C1 segment of cervical spinal cord (tissue), 14 donors: ENCODE measurements at places on chromosomes 16 and 17.

- DNase-seq: no peak
Measured at GRCh38 chr17:8946476-8946875, 19.0 kb downstream of the PIK3R5 start.

DNA sequence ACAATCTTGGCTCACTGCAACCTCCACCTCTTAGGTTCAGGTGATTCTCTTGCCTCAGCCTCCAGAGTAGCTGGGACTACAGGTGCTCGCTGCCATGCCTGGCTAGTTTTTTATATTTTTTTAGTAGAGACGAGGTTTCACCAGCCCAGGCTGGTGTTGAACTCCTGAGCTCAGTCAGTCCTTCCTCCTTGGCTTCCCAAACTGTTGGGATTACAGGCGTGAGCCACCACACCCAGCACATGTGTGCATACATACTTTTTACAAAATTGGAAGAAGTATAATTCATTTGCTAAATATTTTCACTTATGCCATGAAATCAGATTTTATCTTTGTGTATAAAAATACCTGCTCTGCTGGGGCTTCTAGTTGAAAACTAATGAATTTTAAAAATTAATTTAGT lies 13.2 kb downstream of the BPTF start:
- no peak for DNase-seq

- no peak for DNase-seq
Measured at GRCh38 chr17:72502371-72503341, 381.8 kb downstream of the SOX9 start.

GRCh38 chr16:17467923-17468540 lies 2.7 kb downstream of the XYLT1 start:
- peak; percentile 70 for DNase-seq

- no peak for DNase-seq
Measured at GRCh38 chr17:43042025-43042628, 17.1 kb downstream of the RND2 start.
